Progenitor cell of endocrine pancreas (in vitro differentiated cells): ENCODE measurements at places on chromosomes 7 and 10.

DNA sequence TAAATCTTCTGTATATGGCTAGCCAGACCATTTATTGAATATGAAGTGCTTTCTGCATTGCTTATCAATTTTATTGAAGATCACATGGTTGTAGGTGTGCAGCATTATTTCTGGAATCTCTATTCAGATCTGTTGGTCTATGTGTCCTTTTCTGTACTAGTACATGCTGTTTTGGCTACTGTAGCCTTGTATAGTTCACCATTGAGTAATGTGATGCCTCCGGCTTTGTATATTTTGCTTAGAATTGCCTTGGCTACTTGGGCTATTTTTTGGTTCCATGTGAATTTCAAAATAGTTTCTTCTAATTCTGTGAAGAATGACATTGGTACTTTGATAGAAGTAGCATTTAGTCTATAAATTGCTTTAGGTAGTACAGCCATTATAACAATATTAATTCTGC, 1187.2 kb downstream of the XPNPEP1 start:
- no peak for DNase-seq

GRCh38 chr10:58266826-58267712, 625 bp downstream of the IPMK start:
- peak; percentile 12 for DNase-seq

DNA sequence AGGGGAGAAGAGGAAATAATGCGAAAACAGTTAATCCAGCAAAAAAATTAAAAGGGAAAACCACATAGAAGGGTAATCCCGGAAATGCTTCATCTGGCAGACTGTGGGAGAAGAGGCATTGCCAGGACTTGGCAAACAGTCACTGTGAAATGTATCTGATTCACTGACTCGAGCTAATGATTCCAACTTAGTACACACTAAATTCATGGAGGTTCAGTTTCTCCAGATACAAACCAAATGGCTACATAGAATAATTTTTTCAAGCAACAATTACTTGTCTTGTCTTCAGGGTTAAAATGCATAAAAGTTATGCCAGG, 36.4 kb downstream of the GDI2 start:
- DNase-seq, result no peak

- no peak for DNase-seq
These were observed 96.4 kb downstream of the HIPK2 start for GRCh38 chr7:139681463-139681755.

- DNase-seq, result no peak
These were observed 61.5 kb downstream of the LRRC18 start for GRCh38 chr10:48878091-48878490.

GRCh38 chr10:68877482-68878110, 23.5 kb upstream of the DDX50 start:
- no peak for DNase-seq
